Stimulated activated CD4-positive, alpha-beta T cell treated with anti-CD3 and anti-CD28 coated beads, Interleukin-15, amount 100 ng/mL, for 48 hours (primary cell): ENCODE measurements at places on chromosomes 13 and 19.
A peak's percentile ranks its signal among the peaks of the same experiment; 100 is the strongest.

GRCh38 chr13:51924756-51925544 lies 63.2 kb downstream of the CCDC70 start:
- no peak for DNase-seq

DNA sequence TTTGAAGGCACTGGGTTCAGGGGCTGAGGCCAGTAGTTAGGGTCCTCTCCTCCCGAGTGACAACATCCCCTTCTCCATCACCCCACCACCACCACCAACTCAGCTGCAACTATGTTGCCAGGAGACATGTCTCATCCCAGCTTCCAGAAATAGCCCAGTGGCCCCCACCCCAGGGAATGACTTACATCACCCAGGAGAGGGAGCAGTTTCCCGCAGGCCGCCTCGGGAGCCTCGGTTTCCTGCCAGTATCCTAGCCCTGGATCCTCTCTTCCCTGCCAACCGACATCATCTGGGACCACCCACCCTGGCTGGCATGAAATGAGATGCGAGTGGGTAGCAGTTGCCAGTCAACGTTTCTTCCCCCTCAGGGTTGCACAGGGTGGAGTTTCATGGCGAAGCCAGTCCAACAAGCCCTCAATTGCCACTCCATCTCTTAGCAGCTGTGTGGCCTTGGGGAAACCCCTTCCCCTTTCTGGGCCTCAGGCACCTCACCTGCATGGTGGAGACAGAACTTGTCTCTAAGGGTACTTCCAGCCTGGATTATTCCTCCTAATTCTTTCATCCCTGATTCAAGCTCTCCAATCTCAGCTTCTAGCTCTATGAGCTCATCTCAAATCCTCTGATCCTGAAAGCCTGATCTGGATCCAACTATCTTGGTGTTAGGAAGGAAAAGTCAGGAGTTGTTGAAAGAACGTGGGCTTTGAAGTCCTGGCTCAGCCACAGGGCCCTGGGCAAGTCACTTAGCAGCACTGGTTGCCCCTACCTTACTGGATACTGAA lies 3.9 kb upstream of the GSK3A start:
- DNase-seq: no peak

DNA sequence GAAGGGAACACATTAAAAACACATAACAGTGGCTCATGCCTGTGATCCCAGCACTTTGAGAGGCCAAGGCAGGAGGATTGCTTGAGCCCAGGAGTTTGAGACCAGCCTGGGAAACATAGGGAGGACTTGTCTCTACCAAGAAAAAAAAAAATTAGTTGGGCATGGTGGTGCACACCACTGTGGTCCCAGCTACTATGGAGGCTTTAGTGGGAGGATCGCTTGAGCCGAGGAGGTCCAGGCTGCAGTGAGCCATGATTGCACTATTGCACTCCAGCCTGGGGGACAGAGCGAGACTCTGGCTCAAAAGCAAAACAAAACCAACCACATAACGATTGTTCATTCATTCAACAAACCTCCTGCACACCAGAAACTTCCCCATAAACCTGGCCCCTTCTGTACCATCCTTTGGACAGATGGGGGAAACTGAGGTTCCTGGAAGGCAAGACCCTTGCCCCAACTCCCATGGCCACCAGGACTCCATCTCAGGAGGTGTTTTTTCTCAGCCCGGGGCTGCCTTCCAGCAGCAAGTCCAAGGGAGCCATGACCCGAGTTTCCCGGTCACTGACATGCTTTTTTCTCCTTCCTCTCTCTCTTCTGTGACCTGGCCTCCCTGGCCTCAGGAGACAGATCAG lies 4.3 kb downstream of the FOSB start:
- DNase-seq: no peak

DNA sequence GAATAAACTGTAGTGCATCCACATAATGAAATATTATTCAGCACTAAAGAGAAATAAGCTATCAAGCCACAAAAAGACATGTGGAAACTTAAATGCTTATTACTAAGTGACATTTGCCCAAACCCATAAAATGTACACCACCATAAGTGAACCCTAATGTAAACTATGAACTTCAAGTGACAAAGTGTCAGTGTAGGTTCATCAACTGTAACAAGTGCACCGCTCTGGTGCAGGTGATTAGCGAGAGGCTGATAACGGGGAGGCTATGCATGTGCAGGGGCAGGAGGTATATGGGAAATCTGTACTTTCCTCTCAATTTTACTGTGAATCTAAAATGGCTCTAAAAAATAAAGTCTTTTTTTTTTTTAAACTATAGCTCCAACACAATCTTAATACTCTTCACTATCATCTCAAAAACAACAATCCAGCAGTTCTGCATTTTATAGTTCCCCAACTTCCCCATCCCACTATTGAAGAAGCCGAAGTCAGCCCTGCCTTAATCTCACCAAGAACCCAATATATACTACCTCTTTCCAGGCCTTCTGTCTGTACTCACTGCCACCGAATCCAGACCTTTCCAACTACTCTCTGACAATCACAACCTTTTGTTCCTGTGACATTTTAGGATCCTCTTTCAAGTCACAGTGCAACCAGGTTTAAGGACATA lies 22.6 kb downstream of the ELF1 start:
- no peak for DNase-seq

GRCh38 chr13:75258159-75258782 lies 223.7 kb downstream of the TBC1D4 start:
- DNase-seq: no peak

GRCh38 chr13:40161931-40162330 lies 504.5 kb downstream of the FOXO1 start:
- no peak for DNase-seq

DNA sequence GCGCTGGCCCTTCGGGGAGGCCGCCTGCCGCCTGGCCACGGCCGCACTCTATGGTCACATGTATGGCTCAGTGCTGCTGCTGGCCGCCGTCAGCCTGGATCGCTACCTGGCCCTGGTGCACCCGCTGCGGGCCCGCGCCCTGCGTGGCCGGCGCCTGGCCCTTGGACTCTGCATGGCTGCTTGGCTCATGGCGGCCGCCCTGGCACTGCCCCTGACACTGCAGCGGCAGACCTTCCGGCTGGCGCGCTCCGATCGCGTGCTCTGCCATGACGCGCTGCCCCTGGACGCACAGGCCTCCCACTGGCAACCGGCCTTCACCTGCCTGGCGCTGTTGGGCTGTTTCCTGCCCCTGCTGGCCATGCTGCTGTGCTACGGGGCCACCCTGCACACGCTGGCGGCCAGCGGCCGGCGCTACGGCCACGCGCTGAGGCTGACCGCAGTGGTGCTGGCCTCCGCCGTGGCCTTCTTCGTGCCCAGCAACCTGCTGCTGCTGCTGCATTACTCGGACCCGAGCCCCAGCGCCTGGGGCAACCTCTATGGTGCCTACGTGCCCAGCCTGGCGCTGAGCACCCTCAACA lies 1.2 kb downstream of the F2RL3 start:
- no peak for DNase-seq

- DNase-seq: no peak
Observed at GRCh38 chr13:82713687-82714405, 1168.4 kb downstream of the SLITRK1 start.

DNA sequence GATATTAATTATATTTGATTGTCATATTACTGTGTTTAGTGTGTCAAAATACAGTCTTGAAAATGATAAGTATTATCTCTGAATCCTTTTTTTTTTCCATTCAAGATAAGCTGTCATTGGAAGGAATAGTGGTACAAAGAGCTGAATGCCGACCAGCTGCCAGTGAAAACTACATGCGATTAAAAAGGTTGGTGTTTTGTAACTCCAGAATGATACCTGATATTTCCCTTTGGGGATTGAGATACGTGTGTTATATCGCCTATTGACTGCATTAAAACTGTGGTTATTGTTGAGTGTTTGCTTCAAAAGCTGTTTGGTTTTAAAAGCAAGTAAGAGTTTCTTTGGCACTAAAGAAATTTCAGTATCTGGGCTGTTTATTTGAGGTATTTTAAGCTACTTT lies 6.5 kb upstream of the KCTD4 start:
- no peak for DNase-seq

GRCh38 chr13:88176231-88176630 lies 505.1 kb downstream of the SLITRK5 start:
- DNase-seq: no peak

DNA sequence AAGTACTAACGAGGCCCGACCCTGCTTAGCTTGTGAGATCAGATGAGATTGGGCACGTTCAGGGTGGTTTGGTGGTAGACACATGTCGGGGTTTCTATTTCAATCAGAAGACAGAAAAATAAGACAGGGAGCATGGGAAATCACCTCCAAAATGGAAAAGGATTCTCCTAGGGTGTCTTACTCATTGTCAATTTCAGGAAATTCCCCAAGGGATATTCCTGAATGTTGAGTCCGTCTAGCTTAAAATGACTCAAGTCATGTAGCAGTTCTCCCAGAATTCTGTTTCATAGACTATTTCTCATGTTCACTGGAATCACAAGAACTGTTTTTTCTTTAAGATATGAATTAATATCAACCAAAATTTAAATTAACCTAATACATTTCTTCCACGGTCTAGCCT lies 380.1 kb downstream of the EFNB2 start:
- no peak for DNase-seq

DNA sequence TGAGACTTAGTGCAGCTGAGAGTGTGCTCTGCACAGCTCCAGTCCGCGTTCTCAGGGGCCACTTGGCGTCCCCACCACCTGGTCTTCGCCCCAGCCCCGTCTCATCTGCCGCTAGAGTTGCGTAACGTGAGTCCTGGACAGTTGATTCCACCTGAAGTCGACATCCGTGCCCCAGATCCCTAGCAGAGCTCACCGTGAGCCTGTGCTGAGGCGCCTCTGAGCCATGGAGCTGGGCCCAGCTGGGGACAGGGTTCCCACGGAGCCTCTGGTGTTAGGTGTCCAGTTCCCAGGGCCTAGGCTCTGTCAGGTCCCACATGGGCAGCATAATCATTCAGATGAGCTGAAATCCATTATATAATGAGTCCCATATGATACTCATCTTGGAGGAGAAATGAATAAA lies 147.1 kb upstream of the SOX1 start:
- DNase-seq: no peak

- DNase-seq: no peak
Observed at GRCh38 chr13:26584713-26585112, 27.2 kb downstream of the WASF3 start.

DNA sequence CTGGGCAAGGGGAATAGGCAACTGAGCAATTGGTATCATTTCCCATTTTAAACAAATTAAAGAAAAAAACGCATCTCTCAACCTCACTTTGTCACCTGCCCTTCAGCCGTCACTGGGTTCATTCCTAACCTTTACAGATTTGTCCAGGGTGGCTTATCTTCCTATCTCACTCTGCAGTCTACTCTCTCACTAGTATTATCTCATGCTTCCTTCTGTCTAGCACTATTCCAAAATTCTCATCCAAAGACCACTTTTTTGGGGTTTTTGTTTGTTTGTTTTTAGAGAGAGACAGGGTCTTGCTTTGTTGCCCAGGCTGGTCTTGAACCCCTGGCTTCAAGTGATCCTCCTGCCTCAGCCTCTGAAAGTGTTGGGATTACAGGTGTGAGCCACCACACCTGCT lies 26.7 kb upstream of the MPHOSPH8 start:
- no peak for DNase-seq

DNA sequence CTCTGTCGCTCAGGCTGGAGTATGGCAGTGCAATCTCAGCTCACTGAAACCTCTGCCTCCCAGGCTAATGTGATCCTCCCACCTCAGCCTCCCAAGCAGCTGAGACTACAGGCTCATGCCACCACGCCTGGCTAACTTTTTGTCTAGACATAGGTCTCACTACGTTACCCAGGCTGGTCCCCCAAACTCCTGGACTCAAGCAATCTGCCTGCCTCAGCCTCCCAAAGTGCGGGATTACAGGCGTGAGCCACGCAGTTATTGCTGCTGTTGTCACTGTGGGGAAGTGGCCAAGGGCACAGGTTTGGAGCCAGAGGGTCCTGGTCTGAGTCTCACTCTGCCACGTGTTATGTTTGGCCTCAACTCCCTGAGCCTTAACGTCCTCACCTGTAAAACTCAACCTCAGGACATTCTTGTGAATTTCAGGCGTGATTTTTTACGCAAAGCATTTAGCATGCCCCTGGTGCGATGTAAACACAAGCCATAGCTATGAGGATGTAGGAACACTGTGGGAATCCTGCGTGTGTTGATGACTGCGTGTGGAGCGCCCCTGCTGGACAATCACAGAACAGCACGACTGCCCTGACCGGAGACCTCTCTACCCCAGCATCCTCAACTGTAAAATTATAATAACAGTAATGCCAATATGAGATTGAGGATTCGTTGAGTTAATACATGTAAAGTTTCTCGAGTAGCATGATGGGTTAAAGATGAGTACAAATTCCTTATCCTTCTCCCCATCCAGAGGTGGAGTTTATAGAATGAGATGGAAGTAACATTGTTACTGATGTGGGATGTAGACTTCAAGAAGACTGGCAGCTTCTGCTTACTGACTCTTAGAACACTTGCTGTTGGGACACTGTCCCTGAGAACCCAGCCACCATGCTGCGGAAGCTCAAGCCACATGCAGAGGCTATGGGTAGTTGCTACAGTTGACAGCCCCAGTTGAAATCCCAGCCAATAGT lies 41.8 kb upstream of the PNMA8B start:
- DNase-seq: no peak

DNA sequence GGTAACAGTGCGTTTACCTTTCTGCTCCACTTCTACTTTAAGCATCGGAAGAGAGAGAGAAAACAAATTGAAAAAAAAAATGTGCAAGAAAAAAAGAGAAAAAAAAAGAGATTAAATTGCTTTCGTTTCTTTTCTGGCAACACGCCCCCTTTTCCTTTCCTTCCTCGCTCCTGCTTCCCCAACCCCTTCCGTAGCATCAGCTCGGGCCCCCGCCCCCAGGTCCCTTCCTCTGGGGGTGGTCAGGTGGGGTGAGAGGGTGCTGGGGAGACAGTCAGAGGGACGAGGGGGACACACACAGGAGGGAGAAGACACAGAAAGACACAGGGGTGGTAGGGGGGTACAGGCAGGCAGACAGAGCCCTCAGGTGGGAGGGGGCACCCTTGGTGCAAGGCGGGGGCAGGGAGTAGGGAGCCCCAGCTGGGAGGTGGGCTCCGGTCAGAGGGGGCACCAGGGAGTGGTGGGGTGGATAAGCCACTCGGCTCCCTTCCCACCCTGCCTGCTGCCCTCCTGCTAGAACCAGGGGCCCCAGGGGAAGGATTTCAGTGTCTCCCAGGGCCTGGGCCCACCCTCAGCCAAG lies 30.7 kb upstream of the ASF1B start:
- no peak for DNase-seq

GRCh38 chr13:40452038-40452666 lies 214.3 kb downstream of the FOXO1 start:
- DNase-seq: no peak

GRCh38 chr13:72643311-72643989 lies 84.0 kb downstream of the MZT1 start:
- peak; percentile 40 for DNase-seq

DNA sequence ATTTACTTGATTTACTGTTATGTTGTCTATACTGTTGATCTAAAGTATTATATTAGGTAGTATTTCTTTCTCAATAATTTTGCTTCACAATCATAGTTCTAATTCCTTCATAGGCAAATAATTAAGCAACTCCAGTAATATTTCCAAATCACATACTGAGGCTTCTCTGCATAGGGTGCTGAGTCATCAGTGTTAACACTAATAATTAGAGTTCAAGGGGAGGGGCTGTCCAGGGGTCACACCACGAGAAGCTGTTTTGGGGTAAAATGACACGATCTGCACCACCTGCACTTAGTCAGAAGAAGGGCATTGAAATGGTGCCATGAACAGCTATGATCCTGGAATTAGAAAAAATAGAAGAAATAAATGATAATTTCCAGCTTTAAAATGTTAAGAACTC lies 1230.9 kb upstream of the SLC10A2 start:
- no peak for DNase-seq

GRCh38 chr19:18488838-18489626 lies 32.8 kb downstream of the ELL start:
- no peak for DNase-seq

- no peak for DNase-seq
Observed at GRCh38 chr13:109922518-109922917, 136.1 kb upstream of the IRS2 start.
